Activated T-helper 1 cell treated with anti-CD3 and anti-CD28 coated beads, Interleukin-12 subunit alpha, Interleukin-12 subunit beta, Interleukin-2, Interleukin-4 antibody, amounts not matched to agents 30 ng/mL and 10 ng/mL and 1 ng/mL, durations not matched to agents 14 hours and 24 hours and 36 hours (primary cell): ENCODE measurements at places on chromosomes 6 and 20. TPM values are rescaled to one million over a fixed set of nuclear protein-coding genes. Genes with fewer than 3 reads are reported as not detected.

SNAI1 gene
- 3.5 and 3.9 TPM in 2 replicates for total RNA-seq

CST5 gene
- not detected in 2 replicates for total RNA-seq

NOL7 gene
- 97.7 and 100 TPM in 2 replicates for total RNA-seq

RRAGD gene
- total RNA-seq = 7.8 and 10.1 TPM in 2 replicates

RXRB gene
- 46.6 and 47.4 TPM in 2 replicates for total RNA-seq

RSPH9 gene
- total RNA-seq = not detected in 2 replicates
